ENCODE measurements at places on chromosomes 1 and 21.
A peak's percentile ranks its signal among the peaks of the same experiment; 100 is the strongest.

GRCh38 chr1:93715529-93716126 is 34.0 kb upstream of the BCAR3 start:
- no peak for DNase-seq

DNA sequence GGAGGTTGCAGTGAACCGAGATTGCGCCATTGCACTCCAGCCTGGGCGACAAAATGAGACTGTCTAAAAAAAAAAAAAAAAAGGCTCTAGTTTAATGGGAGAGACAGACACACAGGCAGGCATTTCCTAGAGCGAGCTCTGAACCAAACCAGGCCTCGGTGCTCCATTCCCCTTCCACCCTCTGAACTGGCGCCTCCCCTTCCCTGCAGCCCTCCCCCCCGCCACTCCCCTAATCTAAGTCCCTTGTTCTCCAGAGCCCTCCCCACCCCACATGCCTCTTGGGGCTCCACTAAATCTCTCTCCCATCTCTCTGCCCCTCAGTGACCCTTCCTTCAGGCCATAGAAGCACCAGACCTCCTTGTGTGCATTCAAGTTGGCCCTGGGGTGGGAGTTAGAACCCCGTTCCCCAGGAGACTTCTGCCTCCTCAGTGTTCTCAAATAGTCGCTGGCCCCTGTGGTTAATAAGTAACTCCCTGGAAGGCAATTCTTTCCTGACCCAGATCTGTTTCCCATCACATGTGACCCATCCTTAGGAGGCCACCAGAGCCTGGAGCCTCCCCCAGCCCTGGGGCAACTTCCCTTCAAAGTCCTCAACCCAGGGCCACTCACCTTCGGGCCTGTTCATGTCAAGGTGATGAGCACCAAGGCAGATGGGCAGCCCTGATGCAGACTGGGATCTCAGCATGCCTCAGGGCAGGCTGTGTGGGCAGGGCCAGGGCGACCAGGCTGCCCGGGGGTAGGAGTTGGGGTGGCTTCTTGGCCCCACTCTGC is 42.6 kb upstream of the EPB41 start:
- DNase-seq = no peak

DNA sequence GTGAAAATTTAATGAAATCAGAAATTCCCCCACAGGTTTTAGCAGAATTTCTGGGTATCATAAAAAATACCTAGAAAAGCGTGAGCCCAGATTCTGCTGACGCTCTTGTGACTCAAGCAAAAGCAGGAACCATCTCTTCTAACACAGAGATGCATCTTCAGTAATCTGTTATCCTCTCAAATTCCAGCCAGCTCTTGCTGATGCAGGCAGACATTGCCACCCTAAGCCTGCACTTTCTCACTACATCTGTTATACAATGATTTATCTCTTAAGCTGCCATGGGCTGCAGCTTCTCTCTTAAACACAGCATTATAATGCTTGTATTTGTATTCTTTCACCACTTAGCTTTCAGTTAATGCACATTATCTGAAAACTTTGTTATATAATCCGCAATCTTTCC is 113.0 kb upstream of the RGS1 start:
- no peak for DNase-seq

- no peak for DNase-seq
Observed at GRCh38 chr1:32068957-32069588, 3.7 kb upstream of the TMEM39B start.

DNA sequence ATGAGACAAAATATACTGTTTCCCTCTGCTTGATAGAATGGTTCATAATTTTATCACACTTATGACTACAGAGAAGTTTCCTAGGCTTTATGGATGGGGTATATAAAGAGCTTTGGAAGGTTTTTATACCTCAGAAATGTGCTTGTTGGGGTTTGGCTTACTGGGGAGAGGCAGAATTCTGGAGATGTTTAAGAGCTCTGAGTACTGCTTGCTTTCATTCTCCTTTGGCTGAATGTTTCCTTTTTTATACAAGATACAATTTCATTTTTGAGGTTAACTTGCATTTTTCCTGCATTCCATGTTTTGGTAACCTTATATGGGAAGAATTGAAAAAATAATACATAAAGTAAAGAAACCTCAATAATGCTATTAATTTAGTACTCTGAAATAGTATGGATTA is 157.7 kb upstream of the COL11A1 start:
- DNase-seq = no peak

- DNase-seq = no peak
Observed at GRCh38 chr1:246226041-246226440, 281.0 kb downstream of the SMYD3 start.

GRCh38 chr1:18936814-18937481 is 19.5 kb downstream of the IFFO2 start:
- DNase-seq = no peak

- no peak for DNase-seq
Observed at GRCh38 chr1:230752407-230752806, 5.2 kb downstream of the CAPN9 start.

DNA sequence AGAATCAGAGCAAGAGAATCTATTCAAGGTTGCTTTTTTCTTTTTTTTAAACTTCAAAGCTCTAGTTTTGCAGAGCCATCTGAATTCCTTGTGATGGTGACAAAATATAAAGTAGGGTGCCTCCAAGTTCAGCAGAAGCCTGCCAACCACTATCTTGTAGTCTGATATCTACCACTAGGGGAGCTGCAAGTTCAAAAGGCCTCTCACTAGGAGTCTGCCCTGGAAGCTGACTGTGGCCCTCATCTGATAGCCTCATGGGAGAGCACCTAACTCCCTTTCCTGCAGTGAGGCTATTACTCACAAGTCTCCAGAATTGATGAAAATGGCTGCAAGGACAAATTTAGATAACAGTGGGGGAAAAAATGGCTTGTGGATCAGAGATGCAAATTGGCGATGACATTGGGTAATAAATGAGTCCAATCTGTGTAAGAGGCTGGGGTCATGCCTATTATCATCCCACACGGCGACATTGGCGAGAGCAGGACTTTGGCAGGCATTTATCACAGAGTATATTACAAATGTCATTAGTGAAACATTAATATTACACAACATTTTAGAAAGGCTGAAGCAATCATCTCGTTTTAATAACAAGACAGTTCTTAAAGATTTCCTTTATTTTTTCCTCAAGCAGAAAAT is 10.7 kb upstream of the ZP4 start:
- DNase-seq = peak; percentile 11

GRCh38 chr1:31775210-31775999 is 11.3 kb upstream of the ADGRB2 start:
- DNase-seq = no peak

GRCh38 chr1:53964109-53964508 is 18.0 kb downstream of the LRRC42 start:
- DNase-seq = no peak

GRCh38 chr1:203289281-203289981 is 15.9 kb upstream of the BTG2 start:
- DNase-seq = no peak

GRCh38 chr1:115466433-115466832 is 128.4 kb upstream of the NGF start:
- no peak for DNase-seq

DNA sequence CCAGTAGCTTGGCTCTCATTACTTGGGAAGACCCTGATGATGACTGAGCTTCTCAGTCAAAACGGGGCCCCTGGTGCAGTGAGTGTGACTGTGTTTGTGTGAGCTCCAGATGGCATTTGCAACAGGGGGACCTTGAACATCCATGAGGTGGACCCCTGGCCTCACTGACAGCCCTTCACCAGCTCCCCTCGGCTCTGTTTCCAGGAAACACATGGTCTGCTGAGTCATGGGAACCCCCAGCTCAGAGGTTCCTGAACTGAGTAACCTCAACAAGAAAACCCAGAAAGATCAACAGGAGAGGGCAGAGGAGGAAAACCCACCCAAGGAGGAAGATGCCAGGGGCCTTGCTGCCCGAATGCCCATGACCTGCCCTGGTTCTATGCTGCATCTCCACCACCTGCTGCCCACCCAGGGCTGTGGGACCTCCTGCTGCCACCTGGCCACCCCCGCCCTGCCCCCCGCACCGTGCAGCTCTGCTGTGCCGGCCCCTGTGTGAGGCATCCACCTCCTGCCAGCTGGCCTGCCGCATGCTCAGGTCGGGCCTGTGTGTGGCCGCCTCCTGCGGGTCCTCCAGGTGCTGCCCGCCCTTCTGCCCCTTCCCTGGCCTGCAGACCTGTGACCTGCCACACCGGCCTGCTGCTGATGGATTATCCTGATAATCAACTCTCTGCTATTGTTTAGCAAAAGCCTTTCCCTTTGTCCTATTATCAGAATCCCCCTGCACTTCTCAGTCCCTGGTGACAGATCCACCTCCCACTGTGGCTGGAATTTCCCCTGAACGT is 4.2 kb upstream of the KRTAP12-1 start:
- no peak for DNase-seq

DNA sequence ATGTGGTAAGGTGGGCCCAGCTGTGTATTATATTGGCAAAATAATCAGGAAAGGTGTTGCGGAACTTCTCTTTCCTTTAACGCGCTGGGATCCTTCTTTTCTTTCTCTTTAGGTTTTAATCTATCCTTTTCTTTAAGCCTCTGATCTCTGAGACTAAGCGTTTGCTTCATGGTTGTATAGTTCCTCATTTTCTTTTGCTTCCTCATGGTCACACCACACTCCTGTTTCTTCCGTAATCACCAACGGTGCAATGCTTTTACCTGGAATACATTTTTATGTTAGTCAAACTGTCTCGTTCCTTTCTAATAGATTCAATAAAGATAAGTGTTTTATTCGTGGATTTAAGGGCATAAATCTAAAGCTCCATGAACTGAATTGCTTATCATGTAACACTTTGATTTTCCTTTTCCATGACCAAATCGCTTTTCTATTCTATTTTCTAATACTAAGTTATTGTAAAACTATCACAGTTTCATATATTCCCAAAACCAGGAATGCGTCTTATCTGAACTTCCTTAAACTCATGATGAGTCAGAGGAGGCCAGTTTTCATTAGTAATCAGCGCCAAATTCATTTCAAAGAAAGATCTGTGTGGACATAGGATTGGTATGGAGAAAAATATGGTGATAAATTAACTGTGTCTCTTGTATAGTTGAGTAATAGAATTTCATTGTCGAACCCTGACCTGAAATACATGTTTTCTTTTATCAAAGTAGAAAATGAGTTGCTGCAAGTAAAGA is 12.2 kb downstream of the SDCCAG8 start:
- DNase-seq = no peak

GRCh38 chr1:58447042-58447441 is 99.5 kb downstream of the OMA1 start:
- DNase-seq = no peak

DNA sequence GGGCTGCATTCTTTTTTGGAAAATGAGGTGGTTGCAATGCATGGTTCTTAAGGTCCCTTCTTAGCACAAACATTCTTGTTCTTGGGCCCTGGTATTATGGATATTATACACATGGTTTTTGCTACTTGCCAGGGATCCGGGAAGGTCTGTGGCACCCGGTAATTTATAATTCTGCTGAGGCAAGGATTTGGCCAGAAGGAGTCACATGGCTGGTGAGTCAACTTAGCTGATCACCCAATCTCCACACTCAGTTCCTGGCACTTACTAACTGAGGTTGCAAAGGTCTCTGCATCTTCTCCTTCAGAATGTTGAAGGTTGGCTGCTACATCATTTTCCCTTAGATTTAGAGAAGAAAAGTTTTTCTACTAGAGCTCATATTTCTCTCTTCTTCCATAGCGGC is 112.5 kb downstream of the ROR1 start:
- no peak for DNase-seq

DNA sequence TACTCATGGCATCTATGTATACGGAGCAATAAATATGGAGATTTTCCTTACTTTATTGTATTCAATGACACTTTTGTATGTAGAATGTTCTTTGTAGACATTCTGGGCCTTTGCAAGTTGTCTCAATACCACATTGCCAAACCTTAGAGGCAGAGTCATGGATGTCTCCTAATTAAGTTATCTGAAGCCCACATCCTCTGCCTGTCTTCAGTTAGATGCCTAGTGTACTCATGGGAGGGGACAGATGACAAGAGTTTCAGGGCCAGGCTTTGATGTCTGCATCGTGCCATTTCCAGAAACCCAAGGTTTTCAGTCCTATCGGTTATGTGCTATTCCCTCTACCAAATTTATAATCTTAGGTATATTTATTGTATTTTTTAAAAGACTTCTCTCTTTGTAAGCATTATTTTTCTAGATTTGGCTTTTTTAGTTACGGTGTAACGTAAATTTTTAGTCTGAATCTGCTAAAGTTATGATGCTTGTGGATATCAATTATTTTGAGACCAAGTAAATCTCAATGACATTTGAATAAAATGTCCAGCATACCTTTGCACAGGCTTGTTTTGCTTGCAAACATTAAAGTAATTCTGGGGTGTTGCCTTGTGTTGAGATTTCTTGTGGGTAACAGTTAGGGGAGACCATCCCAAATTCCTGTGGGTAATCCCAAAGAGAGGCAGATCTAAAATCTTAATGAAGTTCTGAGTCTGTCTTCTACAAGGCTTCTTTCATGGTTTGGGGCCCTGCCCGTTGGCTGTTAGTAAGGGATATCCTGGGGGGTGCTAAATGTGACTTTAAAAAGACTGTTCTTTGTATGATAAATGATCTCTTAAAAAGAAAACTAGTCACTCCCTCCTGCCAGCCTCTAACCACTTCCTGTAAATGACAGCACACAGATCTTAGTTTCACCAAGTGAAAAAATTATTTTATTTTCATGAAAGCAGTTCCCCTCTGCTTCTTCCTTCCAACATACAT is 8.0 kb upstream of the MACF1 start:
- DNase-seq = peak; percentile 59

GRCh38 chr1:39282537-39283216 is 78.2 kb downstream of the MACF1 start:
- no peak for DNase-seq

GRCh38 chr1:62229932-62230331 is 35.3 kb downstream of the L1TD1 start:
- no peak for DNase-seq

- no peak for DNase-seq
Observed at GRCh38 chr1:57258557-57259325, 165.1 kb downstream of the DAB1 start.

DNA sequence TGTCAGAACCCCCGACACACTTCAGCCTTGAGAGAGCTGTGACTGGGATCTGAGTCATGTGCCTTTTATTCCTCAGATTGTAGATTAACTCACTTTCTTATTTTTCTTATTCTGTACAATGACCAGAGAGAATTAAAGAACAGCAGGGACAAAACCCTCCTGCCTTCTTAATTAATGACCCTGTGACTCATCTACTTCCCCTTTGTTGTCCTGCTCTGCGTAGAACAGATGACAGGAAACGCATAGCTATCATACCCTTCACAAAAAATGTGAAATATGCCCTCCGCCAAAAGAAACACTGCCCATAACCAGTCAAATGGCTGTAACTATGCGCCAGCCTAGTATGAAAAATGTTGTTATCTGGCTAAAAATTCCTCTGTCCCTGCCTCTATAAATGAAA is 9.1 kb upstream of the PADI2 start:
- peak; percentile 85 for DNase-seq

DNA sequence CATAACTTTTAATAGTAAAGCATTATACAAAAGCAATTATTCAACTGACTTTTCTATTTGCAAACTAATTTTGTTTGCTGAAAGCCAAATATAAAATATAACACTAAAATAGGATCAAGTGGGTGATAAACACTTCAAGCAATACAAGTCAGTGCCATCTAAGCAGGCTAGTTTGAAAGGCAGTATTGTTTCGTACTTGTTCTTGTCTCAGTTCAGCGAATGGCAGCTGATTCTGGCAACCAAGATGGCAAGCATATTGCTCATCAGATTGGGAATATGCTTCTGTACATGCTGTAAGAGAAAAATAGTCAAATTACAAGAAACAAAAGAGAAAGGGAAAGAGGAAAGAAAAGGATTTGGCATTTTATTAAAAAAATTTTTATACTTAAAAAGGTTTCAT is 7.5 kb downstream of the TMEM59 start:
- no peak for DNase-seq

All from urothelium cell line (cell line).